ENCODE measurements at places on chromosomes 11 and 22.
A peak's percentile ranks its signal among the peaks of the same experiment; 100 is the strongest.

GRCh38 chr22:39504071-39504470 is 2.0 kb downstream of the MIEF1 start:
- no peak for DNase-seq

GRCh38 chr11:130330101-130330684 is 15.5 kb upstream of the ZBTB44 start:
- no peak for DNase-seq

DNA sequence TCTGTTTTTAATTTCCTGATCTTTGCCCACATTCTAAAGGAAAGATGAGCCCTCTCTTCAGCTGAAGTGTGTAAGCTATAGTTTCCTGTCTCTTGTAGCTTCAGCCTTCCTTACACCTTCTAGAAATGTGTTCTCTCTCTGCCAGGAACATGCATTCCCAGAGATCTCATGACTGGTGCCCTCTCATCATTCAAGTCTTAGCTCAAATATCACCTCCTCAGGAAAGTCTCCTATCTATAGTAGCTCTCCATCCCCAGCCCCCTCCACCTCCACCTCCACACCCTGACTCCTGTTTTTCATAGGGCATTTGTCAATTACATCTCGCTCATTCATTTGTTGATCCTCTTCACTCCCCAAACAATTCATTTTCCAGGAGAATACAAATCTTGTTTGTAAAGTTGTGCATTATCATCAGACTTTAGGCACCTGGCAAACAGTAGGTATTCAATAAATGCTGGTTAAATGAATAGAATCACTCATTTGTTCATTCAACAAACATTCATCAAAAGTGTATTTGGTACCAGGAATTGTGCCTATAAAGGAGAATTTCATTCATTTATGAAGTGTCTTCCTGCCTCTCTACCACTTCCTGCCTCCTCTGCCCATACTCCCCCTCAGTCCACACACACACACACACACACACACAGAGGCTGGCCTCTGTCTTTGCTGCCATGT is 160.3 kb downstream of the BBOX1 start:
- DNase-seq, result no peak

GRCh38 chr22:25497181-25497641 is 67.3 kb upstream of the GRK3 start:
- DNase-seq, result no peak

DNA sequence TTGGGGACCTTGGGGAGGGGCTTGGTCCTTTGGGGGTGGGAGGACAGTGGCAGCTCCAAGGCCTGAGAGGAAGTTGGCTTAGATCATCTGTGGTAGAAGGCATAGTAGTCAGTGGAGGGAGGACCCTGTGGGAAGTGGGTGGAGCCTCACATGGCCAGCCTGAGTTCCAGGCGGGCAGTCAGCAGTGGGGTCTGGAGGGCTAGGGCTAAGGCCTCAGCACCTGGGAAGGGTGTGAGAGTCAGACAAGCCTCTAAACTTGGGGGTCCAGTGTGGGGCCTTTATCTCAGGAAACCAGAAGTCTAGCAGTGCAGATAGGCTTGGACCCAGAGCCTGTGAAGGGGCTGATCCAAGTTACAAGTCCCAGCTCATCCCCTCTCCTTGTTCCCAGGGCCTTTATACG is 4.0 kb downstream of the NLRX1 start:
- DNase-seq, result no peak

- no peak for DNase-seq
Measured at GRCh38 chr11:128734103-128734831, 40.4 kb downstream of the FLI1 start.

GRCh38 chr11:21545699-21546098 is 647.2 kb upstream of the ANO5 start:
- no peak for DNase-seq

GRCh38 chr11:76640501-76640900 is 30.0 kb downstream of the LRRC32 start:
- DNase-seq, result no peak

DNA sequence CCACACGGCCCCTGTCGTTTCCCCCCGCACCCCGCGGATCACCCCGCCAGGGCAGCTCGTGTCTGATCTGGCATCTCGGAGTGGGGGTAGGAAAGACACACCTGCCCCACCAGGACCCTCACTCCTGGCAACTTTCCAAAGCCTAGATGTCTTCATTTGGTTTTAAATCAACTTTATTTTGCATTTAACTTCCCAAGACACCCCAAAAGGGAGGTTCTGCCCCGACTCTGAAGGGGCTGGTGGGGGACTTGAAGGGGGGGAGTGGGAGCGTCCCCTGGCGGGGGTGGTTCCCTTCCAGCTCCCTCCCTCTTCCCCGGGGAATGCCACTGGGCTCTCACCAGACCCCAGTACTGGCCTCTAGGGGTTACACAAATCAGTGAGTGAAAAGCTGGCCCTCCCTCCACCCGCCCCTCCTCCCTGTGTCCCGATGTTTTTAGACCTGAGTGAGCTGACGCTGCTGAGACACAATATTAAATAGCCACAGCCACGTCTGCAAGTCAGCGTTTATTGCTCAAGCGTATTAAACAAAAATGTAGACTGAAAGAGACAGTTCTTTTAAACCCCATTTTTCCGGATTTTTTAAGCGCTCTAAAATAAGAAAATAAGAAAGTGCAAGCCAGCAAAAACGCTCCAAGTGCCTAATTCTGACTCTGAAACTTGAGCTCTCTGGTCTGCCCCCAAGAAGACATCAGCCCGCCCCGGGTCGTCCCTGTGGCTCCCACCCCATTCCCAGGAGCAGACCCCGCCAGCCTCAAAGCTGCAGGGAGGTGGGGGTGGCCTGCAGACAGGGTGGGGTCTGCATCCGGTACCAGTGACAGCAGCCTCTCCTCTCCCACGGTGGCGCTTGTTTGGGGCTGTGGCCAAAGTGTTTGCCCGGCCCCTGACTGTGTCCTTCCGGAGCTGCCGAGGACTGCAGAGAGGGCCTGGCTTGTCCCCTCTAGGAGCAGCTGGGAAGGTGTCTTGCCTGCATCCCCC is 1.1 kb upstream of the TTLL8 start:
- DNase-seq, result no peak

DNA sequence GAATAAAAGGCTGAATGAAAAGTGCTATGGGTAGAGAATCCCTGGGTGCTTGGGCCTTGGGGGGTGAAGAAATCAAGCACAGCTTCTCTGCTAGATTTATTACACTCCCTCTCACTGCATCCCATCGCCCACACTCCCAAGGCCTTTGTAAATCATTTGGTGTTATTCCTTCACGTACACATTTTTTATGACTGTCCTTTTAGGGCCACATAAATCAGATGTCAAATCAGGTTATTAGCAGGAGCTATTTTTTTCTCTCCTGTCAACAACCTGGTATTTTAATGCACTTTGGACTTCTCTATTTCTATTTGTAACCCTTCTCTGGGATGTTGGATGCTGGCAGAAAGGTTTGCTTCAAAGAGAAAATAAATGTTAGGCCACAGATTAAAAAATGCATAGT is 408.8 kb downstream of the INSC start:
- DNase-seq, result no peak

GRCh38 chr22:44195189-44195871 is 14.6 kb downstream of the PARVG start:
- DNase-seq, result no peak

DNA sequence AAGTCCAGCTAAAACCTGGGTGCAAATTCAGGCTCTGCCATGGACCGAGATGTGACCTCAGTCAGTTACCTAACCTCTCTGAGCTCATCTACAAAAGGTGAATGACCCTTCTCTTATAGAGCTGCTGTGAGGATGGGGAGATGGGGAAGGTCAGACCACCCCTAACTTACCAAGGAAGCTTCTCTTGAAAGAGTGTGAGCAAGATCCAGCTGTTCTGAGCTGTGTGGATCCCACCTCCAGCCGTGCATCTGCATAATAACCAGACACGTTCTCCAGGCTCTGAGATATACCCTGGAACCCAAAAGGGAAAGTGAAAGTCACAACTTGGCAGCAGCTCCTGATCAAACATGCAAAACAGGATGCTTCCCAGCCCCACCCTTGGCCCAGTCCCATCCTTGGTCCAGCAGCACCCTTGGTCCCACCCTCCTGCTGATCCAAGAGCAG is at the start of gene APOL3:
APOL3 (minus strand) TSS at position 257 of the 444 bp plus-strand sequence. CDS start 11,700 bp downstream, outside the sequence.
- peak; percentile 66 for DNase-seq

- DNase-seq, result no peak
Measured at GRCh38 chr22:27959335-27960090, 40.5 kb upstream of the PITPNB start.

GRCh38 chr11:57618438-57618837 is 21.0 kb downstream of the SERPING1 start:
- no peak for DNase-seq

- no peak for DNase-seq
Measured at GRCh38 chr22:29093030-29093429, 20.2 kb downstream of the KREMEN1 start.

- DNase-seq, result no peak
Measured at GRCh38 chr11:116641561-116642045, 131.2 kb downstream of the BUD13 start.

- no peak for DNase-seq
Measured at GRCh38 chr11:31480930-31481329, 28.5 kb downstream of the IMMP1L start.
